ENCODE measurements at places on chromosomes 2 and 18. TPM values are rescaled to one million over a fixed set of nuclear protein-coding genes. Genes with fewer than 3 reads are reported as not detected.

DNA sequence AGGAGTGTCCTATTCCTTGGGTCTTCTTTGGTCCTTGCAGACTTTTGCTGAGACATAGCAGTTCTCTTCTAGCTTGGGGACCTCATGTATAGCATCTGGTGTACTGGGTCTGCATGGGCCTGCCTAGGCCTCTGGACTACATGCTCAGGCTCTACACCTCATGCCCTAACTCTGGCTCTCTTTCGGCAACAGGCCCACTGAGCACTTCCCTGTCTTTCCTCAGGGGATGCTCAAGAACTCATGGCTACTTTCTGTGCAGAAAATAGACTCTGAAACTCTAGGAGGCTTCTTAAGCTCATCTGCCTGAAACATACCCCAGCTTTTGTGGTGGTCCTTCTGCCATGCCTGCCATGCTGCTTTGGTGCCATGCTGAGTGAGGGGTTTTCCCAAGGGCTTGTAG is 21.5 kb upstream of the CPS1 start:
- no peak for DNase-seq

- no peak for DNase-seq
Measured at GRCh38 chr2:54350426-54350825, 94.4 kb upstream of the TSPYL6 start.

- DNase-seq, result no peak
Measured at GRCh38 chr2:233179848-233180366, 71.6 kb upstream of the ATG16L1 start.

DNA sequence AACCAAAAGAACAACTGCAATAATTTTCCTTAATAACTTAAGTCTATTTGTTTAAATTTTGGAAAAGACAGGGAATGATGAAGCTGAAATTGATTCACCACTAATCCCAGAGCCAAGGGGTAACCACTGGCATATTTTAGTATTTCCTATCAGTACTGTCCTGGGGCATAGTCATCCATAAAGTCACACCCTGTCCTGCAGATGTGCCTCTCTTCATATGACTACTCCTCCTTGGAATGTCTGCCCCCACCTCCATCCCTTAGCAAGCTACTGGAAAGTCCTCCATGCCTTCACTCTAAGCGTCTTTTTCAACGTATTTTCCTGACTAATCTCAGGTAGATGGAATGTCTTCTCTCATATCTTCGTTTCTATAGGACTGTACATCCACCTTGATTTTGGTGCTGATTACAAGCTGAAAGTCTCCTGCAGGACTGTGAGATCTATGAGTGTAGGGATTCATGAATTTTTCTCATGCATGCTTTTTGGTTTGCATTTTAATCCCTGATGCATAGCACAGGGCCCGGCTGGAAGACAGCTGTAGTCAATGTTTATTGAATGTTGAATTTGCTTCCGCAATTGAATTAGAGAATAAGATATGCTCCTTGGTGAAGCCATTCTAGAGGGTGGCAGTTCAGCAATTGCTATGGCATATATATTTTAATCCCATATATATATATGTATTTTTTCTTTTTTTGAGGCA is 85.6 kb downstream of the MOGAT1 start:
- DNase-seq, result no peak

DNA sequence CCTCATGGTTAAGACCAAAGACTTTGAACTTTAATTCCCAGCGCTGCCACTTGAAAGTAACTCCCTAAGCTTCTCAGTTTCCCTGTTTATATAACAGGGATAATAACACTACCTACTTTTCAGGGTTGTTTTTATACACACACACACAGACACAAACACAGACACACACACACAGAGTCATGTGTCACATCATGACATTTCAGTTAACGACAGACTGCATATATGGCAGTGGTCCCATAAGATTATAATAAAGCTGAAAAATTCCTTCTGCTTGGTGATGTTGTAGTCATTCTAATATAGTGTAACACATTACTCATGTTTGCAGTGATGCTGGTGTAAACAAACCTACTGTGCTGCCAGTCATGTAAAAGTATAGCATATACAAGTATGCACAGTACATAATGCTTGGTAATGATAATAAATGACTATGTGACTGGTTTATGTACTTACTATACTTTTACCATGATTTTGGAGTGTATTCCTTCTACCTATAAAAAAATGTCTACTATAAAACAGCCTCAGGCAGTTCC is 89.2 kb upstream of the ITGA4 start:
- no peak for DNase-seq

GRCh38 chr2:128788636-128789220 is 470.1 kb upstream of the HS6ST1 start:
- no peak for DNase-seq

DNA sequence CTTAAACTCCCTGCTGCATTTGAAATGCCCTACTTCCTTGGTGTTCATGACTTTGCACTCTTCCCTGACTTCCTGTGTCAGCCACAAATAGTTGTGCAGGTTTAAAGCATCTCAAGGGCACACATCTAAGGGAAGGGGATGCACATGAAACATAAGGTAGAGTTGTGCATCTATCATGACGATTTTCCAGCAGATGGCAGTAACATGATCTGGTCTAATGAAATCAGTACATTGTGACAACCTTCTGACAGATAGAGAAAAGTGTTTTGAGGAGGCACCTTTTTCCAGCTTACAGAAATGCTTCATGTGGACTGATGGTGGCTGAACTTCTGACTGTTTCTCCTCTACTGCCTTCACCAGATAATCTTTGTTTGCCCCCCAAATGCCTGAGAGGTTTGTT is 238.9 kb downstream of the XIRP2 start:
- DNase-seq, result no peak

DNA sequence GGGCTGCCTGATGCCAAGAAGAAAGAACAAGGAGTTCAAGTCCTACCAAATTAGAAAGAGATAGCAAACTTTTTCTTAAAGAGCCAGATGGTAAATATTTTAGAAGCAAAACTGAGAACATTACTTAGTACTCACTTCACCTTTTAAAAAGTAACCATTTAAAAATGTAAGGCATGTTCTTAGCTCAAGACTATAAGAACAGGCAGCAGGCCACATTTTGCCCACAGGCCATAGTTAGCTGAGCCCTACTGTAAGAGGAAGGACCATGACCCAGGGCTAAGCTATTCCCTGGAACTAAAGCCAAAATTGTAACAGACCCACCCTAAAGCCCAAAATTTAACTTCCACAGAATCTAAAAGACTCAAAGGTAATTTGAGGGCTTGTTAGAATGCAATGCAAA is 31.3 kb downstream of the USP40 start:
- DNase-seq, result no peak

DNA sequence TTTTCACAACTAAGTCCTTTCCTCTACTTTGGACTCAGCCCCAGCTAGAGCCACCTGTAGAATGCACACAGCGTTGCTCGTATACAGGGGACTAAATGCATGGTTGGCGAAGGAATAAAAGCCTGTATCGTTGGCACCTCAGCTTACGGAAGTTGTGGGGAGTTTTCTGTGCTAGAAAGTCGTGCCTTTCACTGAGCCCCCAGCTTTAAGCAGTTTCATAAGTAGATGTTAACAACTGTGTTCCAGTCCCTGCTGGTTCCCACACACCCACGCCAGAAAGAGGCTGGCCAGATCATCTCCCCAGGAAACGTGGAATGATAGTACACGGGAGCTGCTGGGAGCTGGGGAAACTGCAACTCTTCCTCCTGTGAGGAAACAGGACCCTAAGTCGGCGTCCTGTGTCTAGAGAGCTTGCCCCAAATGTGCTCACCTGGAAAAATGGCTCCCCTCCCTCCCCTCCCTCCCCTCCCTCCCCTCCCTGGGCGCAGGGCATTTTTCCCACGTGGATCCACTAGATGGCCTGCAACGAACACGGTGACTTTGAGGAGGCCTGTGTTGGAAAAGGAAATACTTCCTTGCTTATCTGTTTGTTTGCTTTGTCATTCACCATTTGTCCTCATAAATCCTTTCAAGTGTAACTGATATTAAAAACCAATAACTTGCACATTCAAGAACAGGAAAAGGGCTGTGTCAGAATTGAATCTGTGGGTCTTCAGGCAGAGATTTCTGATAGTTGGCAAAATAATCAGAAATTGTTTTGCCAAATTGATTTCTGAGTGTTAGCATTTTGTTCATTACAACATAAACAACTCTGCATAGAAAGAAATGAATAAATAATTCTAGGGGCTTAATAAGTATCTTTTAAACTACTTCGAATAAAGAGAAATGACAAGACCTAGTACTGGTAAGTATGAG is 43.9 kb upstream of the RFX8 start:
- DNase-seq, result no peak

- DNase-seq, result no peak
Measured at GRCh38 chr2:230919240-230919639, 5.8 kb downstream of the GPR55 start.

DNA sequence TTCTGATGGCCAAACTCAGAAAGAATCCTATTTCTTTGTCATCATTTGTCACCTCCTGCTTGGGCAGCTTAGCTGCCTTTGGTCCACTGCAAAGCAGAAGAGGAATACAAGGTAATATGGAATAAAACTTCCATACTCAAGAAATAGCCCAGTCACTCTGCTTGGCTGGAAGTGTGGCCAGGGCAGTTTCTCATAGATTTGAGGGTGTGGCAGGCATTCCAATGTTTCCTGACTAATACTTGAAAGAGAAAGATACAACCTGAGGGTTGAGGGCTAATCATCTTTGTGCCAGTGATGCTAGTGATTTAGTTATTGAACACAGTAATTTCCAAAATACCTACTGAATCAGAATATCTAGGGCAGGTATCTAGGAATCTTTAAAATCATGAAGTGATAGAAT is 83.1 kb downstream of the FAM161A start:
- no peak for DNase-seq

DNA sequence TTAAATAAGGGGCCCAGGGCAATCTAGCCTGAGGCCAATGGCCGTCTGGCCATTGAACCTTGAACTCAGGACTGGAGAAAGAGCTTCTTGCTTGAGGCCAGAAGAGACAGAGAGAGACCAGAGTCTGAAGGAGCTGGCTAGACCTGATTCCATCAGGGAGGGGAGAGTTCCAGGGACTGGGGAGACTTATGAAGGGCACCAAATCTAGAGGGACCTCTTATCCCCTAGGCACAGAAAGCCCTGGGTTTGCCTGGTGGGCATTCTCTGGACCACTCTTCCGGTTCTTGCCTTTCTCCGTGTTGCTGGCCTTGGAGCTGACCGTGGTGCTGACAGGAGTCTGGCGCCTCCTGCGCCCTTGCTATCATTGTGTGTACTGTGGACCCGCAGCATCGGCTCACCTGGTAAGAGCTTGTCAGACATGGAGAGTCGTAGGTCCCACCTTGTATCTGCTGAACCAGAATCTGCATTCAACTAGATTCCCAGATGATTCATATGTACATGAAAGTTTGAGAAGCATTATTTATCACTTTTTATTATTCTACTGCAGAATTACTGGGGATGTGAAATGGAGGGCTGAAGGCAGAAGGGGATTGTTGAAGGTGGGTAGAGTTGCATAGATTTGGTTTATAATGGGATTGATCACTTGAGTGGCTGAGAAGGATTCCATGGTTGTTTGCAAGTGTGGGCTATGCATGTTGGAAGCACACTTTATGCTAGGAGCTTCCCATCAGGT is 4.3 kb upstream of the TRPM8 start:
- peak; percentile 78 for DNase-seq

- no peak for DNase-seq
Measured at GRCh38 chr2:48527226-48527885, 2.6 kb upstream of the STON1 start.

- DNase-seq, result no peak
Measured at GRCh38 chr18:67402543-67402942, 114.0 kb downstream of the DSEL start.

- no peak for DNase-seq
Measured at GRCh38 chr2:26757873-26758789, 6.0 kb upstream of the SLC35F6 start.

DNA sequence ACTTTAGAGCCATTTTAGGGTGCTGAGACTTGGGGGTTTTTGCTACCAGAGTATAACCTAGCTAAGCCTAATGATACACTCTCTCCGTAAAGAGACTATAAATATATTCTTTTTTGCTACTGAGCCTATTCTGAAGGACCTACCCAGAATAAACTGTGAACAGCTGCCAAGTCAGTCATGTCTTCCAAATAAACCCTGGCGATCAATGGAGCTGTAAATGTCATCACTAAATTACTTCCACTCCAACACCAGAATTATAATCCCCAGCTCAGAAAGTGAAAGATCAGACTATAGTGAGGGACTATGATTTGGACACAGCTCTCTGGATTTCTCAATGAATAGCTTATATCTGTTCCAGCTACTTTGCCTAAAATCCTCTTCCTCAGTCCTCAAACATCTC is 178.9 kb downstream of the METTL4 start:
- DNase-seq, result no peak

GRCh38 chr18:2547477-2548087 is 23.7 kb downstream of the METTL4 start:
- no peak for DNase-seq

DNA sequence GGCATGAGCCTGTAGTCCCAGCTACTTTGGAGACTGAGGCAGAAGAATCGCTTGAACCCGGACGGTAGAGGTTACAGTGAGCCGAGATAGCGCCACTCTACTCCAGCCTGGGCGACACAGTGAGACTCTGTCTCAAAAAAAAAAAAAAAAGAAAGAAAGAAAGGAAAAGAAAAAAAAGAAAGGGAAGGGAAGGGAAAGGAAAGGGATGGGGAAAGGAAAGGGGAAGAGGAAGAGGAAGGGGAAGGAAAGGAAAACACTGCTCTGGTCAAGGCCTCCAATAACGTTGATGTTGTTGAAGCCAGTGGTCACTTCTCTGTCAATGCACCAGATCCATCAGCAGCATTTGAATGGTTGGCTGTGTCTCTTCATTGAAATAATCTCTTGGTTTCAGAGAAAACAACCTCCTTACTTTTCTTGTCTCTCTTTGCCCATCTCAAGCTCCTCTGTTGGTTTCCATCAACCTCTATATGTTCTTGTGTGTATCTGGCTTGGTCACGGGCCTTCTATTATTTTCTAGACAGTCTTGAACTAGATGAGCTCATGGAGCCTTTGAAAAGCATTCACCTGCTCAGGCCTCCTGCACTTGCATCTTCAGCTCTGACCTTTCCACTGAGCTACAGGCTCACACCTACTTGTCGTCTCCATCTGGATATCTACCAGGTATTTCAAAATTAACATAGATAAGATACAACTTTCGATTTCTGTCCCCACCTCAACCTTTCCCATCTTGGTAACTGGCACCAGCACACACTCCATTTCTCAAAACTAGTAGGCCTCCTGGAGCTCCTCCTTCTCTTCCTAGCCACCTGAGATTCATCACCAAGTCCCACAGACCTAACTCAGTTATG is 69.4 kb upstream of the LAPTM4A start:
- DNase-seq, result no peak

DNA sequence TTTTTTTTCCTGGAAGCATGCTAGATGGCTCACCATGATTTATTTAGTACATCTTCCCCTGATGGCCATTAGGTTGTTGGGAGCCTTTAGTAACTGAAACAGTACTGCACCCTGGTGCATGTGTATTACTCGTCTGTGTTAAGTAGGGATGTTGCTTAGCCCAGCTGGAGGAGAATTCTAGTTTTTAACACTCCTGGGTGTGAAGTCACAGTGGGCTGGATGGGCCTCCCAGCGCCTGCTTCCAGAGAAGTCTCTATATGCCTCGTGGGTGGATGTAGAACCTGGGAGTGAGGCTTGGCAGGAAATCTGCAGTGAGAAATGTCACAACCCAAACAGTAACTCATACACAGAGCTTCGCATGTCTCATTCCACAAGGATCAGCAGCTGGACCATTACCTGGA is 28.9 kb upstream of the NT5DC4 start:
- DNase-seq, result no peak

PTPRM gene
- total RNA-seq, result 72.7 TPM

THADA gene
- total RNA-seq, result 29.7 TPM

RAB6C gene
- 0.16 TPM for total RNA-seq

MEP1B gene
- 0.18 TPM for total RNA-seq

EHD3 gene
- total RNA-seq, result 13.2 TPM

FSHR gene
- not detected for total RNA-seq

ZNF516 gene
- 90.9 TPM for total RNA-seq

EIF2AK2 gene
- total RNA-seq, result 66.8 TPM

CNDP1 gene
- 0.75 TPM for total RNA-seq
